SJSA1 (cell line): ENCODE measurements at places on chromosomes 1 and 21.
A peak's percentile ranks its signal among the peaks of the same experiment; 100 is the strongest.

DNA sequence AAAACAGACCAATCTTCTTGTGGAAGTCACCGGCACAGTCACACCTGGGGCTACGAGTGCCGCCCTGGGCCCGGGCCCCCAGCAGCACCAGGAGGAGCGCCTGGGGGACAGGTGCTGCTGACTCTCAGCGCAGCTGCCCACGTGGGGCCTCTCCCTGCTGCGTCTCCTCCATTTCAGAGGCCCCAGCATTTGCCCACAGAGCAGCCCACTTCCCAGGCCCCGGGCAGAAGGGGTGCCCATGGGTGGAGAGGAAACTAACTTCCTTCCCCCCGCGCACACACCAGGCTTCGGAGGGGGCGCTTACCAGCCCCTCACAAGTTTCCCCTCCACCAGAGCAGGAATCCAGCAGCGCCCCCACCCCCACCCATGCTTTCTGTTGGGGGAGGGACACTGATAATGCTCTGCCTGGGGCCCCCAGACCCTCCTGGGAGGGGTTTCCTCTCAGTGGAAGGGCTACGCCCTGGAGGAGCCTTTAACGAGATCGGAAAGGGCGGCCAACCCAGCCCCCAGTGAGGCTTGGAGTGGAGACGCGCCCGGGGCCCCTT lies 440 bp downstream of the TNFRSF25 start:
- DNase-seq: no peak

- DNase-seq: no peak
Observed at GRCh38 chr21:44347911-44348451, 5.4 kb upstream of the TRPM2 start.

DNA sequence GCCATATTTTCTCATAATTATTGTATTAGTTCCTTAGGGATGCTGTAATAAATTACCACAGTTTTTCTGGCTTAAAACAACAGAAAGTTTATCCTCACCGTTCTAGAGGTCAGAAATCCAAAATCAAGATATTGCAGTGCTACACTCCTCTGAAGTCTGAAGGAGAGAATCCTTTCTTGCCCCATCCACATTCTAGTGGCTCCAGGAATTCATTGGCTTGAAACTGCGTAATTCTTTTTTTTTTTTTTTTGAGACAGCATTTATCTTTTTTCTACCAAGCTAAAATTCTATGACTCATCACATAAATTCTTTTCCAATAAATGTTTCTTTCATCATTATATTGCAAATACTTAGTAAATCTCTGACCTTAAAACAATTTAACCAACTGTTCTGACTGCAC lies 451.0 kb upstream of the RGS18 start:
- no peak for DNase-seq

GRCh38 chr1:210397252-210397651 lies 68.5 kb downstream of the HHAT start:
- DNase-seq: no peak

GRCh38 chr21:41584603-41585176 lies 76.7 kb upstream of the TMPRSS2 start:
- no peak for DNase-seq

GRCh38 chr1:151961833-151962232 lies 31.8 kb downstream of the S100A10 start:
- DNase-seq: no peak

GRCh38 chr1:24528744-24529143 lies 26.1 kb downstream of the RCAN3 start:
- DNase-seq: no peak

GRCh38 chr1:97588772-97589171 lies 332.1 kb downstream of the DPYD start:
- DNase-seq: no peak

DNA sequence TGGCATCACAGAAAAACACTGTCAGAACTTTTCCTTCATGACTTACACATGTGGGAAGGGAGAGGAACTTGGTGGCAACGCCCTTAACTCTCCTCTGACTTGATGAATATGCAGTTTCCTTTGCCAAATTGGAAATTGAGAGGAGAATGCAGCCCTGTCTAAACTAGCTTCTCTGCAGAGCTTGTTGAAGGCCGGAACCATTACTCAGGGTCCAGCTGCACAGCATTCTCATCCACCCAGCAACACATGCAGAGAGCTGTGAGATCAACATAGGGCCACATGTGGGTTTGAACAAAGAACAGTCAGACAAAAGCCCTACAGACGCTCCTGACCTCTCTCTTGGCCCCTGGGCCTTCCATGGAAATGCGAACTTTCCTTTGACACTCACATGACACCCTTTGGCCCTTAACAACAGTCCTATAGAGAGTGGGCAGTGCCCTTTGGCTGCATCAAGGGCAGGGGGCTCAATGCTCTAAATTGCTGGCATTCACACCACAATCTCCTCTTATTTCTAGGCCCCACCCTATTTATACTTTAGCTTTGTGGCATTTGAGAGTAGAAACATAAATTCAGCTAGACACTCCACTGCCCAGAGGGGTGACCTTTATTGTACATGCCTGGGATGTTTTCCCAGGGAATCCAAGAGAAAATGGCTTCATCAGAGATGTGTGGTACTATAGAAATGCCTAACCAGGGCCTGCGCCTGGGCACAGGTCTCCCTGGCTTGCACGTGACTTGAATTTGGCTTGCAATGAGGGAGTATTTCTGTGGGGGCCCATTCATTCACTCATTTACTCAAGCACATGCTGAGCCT lies 64.4 kb downstream of the CDC7 start:
- no peak for DNase-seq

DNA sequence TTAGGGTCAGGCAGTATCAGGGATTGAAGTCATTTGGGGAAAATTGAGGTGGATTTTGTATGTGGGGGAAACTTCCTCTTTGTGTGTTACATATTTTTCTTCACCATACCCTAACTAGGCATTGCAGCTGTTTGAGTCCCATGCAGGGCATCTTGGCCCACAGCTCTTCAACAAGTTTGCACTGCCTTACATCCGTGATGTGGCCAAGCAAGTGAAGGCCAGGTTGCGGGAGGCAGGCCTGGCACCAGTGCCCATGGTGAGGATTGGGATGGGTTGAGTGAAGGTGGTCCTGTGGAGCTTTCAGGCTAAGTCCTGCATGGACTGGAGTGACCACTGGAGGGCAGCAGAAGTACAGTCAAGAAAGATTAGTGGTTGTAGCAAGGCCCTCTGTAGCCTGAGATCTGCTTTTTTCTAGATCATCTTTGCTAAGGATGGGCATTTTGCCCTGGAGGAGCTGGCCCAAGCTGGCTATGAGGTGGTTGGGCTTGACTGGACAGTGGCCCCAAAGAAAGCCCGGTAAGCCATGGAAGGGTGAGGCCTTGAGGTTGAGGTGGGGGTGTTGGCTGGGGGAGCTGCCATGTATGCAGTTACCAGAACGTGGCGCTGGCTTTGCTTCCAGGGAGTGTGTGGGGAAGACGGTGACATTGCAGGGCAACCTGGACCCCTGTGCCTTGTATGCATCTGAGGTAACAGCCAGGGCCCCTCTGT lies 2.4 kb downstream of the UROD start:
- DNase-seq: peak; percentile 52

DNA sequence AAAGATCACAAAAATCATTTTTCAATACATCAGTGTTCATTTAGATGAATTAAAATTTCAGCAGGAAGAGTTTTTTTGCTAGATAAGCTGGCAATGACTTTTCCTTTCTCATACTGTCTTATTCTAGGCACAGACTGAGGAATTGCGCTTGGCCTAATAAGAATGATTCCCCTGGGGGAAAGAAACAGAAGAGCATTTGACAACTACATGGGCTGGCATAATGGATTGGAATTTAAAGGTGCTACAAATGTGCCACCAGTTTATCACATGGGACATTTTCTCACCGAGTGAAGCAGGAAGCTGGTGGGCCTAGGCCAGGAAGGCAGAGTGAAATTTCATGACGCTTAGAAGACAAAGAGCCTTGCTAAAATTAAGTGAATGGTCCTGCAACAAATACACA lies 39.3 kb downstream of the CDKN2C start:
- DNase-seq: no peak

DNA sequence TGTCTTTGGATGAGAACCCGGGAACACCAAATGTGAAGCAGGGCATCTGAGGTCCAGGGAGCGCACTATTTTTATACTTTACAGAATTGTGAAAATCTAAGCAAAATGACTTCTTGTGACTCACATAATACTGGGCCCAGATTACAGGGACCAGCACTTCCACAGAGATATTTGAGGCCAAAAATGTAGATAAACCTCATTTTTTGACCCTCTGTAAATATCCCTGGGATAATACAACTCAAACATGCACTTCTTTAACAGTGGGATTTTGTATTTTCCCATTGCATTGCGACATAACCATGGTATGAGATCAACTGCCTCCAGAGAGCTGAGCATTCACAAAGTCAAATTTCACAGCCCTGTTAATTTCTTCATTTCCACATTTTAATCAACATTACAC lies 289.4 kb upstream of the ADGRL4 start:
- no peak for DNase-seq

GRCh38 chr21:35199733-35200015 lies 150.6 kb upstream of the RUNX1 start:
- no peak for DNase-seq

- DNase-seq: no peak
Observed at GRCh38 chr21:33959680-33960079, 44.1 kb upstream of the ATP5PO start.

GRCh38 chr1:91699339-91699974 lies 186.5 kb downstream of the TGFBR3 start:
- DNase-seq: peak; percentile 35

GRCh38 chr1:245377854-245378253 lies 223.1 kb downstream of the KIF26B start:
- DNase-seq: no peak

- DNase-seq: no peak
Observed at GRCh38 chr1:26814377-26814776, 12.1 kb upstream of the ZDHHC18 start.

DNA sequence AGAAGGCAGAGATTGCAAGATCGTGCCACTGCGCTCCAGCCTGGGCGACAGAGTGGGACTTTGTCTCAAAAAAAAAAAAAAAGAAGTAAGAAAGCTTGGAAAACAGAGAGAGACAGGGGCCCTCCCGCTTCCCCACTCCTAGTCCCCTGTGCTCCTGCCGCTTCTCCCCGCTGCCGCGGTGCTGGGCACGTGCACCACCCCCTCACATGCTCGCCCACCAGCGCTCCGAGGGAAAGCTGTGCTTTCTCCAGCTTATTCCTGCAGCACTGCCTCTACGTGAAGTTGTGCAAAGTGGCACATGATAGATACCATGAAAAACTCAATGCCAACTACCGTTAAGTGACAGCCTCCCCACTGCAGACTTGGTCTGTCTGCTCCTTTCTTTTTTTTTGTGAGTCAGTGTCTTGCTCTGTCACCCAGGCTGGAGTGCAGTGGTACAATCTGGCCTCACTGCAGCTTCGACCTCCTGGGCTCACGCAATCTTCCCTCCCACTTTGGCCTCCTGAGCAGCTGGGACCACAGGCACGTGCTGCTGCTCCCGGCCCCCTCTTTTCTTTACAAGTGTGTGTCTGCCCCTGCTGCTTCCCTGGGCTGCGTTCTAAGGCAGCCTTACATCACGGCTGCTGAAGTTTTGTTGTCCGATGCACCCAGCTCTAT lies 15.4 kb downstream of the SLX9 start:
- DNase-seq: no peak

DNA sequence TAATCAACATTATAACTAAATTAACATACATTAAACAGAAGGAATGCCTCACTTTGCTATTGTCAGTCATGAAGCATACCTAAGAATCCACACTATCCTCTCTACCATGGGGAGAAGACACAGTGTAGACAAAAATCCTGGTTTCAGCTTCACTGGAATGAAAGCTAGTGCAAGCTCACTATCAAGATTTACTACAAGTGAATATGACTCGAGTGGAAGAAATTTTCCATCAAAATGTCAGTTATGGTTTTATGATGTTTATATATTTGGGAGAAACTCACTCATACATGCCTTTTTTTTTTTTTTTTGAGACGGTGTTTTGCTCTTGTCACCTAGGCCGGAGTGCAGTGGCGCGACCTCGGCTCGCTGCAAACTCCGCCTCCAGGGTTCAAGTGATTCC lies 424.3 kb downstream of the KCNT2 start:
- no peak for DNase-seq

DNA sequence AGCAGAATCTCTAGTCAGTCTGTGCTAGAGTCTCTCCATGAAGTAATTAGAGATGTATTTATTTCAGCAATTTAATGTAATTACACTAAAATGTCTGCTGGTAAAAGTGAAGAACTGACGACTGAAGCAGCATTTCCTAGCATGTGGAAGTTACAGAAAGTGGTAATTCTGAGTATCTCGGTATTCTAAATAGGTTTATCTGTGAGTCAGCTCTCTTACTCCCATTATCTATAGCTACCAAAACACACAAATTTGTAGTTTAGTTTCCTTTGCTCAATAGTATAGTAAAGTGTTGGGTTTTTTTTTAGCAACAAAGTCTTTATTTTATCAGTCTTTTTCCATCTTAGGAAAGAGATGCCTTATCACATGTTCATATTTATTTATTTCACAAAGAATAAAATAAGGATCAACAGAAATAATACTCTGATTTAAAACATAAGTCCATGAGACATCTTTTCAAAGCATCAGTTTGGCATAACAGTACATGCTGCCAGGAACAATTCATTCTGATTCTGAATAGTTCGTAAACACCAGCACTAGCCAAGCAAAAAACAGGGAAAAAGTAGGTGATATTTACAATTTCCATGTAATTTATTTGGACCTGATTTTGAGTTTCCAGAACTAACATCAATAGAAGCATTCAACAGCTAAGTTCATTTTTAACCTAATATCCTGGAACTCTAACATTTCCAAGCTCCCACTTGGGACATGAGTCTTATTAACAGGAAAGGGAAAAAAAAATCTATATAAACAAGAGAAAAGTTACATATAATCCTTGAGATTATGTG lies 76.3 kb downstream of the KCNT2 start:
- DNase-seq: no peak

- DNase-seq: no peak
Observed at GRCh38 chr21:42533963-42534355, 20.3 kb downstream of the SLC37A1 start.

DNA sequence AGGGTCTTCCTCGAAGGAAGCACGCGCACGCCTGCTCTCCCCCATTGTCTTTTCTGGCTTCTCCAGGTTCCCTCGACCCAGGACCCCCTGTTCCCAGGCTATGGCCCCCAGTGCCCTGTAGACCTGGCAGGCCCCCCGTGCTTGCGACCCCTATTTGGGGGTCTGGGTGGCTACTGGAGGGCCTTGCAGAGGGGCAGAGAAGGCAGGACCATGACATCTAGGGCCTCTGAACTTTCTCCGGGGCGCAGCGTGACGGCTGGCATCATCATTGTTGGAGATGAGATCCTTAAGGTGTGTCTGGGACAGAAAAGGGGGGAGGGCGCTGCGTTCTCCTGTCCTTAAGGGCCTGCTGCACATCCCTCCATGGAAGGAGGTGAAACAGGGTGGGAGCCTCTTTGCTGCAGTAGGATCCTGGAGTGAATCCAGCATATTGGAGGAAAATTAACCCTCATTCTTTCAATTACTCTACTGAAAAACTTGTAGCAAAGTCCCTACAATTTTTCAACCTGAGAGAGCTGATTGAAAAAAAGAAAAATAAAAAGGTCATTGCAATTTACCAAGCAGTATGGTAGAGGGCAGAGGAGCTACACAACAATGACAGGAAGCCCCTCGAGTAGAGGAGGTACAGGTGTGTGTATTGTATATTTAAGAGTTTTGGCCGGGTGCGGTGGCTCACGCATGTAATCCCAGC lies 777 bp downstream of the FLAD1 start:
- DNase-seq: no peak
